Mammary epithelial cell (primary cell): ENCODE measurements at places on chromosomes 4 and X. TPM values are rescaled to one million over a fixed set of nuclear protein-coding genes. Genes with fewer than 3 reads are reported as not detected.

Gene SLC9B1
- 0.08 TPM for polyA plus RNA-seq

- DNase-seq: no peak
These were observed 7.2 kb downstream of the IL9R start for GRCh38 chrX:156004740-156005139.

DNA sequence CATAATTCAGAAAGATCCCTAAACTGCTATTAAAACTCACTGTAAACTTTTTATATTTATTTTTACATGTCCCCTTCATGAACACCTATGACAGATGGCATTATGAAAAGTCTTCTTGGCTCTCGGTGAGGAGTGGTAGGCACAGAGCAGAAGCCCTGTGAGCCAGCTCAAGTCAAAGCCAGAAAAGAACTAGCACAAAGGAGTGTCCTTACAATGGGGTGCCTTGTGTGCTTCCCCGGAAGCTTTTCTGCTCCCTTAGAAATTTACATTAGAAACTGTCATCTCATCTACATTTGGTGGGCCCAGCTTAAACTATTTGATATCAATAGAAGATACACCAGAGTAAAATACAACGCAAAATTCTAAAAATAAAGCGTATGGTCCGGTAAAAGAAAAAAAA, 135.7 kb upstream of the MAP3K15 start:
- DNase-seq: no peak

GRCh38 chr4:117971403-117971802, 62.9 kb upstream of the NDST3 start:
- DNase-seq: no peak

DNA sequence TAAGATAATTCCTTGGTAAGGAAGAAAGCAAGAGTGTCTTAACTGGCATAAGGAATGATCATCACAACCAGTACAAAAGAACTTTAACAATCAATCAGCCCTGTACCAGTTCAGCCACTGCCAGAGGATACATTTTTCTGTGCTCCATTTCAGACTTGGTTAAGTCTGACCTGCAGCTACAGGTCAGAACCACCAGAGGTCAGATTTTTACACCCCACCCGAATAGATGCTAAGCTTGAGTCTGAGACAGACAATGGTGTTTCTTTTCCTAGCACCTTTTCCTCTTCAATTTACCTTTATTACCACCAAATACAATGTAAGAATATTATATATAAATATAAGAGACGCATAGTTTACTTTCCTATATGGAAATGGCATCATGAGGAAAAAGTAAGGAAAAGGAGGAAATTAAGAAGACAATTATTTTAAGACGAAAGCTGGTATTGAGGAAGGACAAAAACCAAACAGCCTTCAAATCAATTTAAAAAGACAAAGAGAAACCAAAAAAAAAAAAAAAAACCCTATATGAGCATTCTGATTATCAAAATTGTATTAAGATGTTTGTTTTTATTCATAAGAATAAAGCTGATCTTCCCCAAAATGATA, 215.3 kb upstream of the TTC29 start:
- DNase-seq: peak; percentile 49

DNA sequence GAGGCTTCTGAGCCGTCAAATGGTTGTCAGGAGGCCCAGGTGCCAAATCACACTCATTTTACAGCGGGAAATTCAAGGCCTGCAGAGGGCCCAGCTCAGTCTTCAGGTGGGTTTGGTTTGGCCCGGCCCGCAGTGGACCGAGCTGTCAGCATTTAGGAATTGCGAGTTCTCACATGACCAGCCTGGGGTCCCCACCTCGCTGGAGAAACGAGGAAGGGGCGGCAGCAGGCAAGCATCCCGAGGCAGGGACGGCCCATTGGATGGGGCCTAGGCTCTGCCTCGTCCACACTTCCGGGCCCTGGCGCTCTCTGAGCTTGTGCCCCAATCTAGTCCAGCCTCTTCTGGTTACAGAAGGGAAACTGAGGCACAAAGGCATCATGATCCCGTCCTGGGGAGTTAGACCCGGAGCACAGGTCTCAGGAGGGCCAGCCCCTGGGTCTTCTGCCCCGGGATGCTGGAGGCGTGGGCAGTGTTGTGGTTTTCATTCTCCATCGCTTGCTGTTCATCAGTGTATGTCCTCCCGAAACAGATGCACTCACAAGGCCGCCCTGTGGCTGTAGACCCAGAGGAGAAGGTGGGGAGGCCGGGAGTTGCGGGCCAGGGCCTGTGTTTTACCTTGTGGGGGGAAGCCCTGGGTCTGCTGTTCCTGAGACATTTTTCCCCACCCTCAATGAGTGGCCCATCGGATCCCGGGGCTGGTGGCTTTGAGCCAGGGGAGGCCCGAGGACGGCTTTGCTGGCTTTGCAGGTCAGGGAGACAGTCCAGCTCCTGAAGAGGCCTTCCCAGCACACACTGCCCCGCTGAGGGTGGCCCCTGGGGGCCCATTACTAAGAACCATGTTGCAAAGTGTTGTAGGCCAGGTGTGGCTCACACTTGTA, 8.9 kb downstream of the PSAPL1 start:
- no peak for DNase-seq

- peak; percentile 1 for DNase-seq
These were observed 162.8 kb downstream of the THOC2 start for GRCh38 chrX:123570011-123570590.

Gene MAGEA1
- polyA plus RNA-seq: not detected

- DNase-seq: no peak
These were observed 554 bp downstream of the PCDH7 start for GRCh38 chr4:30720661-30721184.

DNA sequence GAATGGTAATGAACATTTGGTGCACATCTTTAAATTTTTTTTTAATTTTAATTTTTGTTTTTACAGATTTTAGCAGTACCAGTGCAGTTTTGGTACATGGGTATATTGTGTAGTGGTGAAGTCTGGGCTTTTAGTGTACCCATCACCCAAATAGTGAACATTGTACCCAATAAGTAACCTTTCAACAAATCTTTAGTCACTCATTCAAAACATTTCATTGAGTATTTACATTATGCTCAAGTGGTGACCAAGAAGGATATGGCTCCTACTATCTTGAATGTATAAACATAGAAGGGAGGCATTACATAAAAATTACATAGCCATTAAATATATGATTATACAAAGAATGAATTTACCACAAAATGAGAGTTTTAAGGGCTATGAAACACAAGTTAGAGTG, 223.3 kb downstream of the SPRY1 start:
- DNase-seq: no peak

DNA sequence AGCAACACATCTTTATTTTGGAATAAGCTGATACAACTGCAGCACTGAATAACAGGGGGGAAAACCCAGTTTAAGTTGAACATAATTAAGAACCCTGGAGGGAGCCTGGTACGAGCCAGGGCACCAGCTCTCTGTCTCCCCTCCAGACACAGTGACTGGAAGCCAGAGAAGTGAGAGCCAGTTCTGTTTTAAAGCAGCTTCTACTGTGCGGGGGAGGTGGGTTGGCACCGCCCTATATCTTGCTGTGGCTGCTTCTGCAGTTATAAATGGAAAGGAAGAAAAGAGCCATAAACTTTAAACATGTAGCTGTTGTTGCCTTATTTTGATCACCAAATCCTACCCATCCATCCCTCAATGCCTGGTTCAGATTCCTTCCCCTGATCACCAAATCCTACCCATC, 207.9 kb upstream of the ANXA3 start:
- DNase-seq: no peak

Gene SPANXA2
- not detected for polyA plus RNA-seq
